ENCODE measurements at places on chromosomes 7 and 10. TPM values are rescaled to one million over a fixed set of nuclear protein-coding genes. Genes with fewer than 3 reads are reported as not detected.

EBLN1 gene
- not detected for total RNA-seq

DNA sequence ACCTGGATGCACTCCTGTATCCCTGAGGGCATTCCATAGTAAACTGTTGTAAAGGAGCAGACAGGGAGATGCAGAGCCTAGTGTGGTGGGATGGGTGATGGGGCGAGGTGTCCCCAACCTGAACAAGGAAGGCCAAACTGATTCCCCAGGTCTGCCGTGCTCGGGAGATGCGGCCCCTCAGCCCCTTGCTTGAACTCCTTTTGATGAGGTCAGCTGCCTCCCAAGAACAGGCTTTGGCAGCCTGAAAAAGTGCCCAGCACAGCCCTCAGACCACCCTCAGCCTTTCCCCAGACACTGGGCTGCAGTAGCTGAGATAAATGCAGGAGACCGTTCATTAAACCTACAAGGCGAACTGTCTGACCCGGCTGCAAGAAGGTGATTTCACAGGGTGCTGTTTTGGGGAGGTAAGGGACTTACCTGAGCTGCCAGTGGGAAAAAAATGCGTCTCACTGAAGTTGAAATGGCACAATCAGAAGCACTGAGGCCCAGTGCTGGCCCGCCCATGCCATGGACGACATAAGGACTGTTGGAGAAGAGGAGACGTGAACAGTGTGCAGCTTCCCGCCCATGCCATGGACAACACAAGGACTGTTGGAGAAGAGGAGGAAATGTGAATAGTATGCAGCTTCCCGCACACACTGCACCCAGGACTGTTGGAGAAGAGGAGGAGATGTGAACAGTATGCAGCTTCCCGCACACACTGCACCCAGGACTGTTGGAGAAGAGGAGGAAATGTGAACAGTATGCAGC lies 148.4 kb upstream of the FAM20C start:
- no peak for DNase-seq

- no peak for DNase-seq
Measured at GRCh38 chr7:16040346-16040745, 353.9 kb upstream of the MEOX2 start.

RBP3 gene
- total RNA-seq = not detected

STEAP4 gene
- total RNA-seq = 0.41 TPM

DNA sequence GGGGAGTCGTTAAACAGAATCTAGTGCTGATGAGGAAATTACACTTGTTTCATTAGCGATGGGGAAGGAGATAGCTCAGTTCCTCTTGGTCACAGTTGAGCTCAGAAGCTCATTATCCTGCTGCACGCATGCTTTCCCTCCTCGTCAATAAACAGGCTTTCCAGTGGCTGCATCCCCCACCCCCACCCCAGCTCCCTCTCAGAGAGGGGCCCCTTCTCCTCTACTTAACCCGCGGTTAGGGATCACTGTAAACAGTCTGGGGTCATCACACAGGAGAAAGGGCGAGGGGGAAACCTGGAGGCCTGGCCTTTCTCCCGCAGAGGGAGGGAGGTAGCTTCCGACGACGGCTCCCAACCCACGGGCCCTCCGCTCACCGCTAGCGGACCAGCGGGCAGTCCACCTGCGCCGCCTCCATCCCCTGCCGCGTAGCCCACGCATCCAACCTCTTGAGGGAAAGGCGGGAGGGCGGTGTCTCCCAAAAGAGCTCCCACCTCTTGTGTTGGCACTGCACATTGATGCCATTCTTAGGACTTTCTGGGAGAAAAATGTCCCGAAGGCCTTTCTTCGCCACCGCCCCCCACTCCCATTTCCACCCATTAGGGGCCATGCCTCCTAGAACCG lies 80.8 kb downstream of the PAX2 start:
- no peak for DNase-seq

CELF2 gene
- 129 TPM for total RNA-seq

TACR2 gene
- total RNA-seq = 0.82 TPM

DNA sequence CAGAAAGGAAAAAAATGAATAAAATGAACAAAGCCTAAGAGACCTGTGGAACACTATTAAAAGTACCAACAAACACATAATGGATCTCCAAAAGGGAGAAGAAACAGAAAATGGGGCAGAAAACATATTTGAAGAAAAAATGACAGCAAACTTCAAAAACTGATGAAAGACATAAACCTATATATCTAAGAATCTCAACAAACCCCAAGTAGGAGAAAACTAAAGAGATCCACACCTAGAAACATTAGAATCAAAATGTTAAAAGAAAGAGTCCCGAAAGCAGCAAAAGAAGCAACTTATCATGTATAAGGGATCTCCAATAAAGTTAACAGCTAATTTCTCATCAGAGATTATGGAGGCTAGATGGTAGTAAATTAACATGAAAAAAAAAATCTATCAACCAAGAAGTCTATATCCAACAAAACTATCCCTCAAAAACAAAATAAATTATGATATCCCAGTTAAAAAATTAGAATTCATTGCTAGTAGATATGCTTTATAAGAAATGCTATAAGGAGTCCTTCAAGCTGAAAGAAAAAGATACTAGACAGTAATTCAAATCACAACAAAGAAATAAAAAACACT lies 68.0 kb downstream of the DNAJC1 start:
- DNase-seq = no peak

DNA sequence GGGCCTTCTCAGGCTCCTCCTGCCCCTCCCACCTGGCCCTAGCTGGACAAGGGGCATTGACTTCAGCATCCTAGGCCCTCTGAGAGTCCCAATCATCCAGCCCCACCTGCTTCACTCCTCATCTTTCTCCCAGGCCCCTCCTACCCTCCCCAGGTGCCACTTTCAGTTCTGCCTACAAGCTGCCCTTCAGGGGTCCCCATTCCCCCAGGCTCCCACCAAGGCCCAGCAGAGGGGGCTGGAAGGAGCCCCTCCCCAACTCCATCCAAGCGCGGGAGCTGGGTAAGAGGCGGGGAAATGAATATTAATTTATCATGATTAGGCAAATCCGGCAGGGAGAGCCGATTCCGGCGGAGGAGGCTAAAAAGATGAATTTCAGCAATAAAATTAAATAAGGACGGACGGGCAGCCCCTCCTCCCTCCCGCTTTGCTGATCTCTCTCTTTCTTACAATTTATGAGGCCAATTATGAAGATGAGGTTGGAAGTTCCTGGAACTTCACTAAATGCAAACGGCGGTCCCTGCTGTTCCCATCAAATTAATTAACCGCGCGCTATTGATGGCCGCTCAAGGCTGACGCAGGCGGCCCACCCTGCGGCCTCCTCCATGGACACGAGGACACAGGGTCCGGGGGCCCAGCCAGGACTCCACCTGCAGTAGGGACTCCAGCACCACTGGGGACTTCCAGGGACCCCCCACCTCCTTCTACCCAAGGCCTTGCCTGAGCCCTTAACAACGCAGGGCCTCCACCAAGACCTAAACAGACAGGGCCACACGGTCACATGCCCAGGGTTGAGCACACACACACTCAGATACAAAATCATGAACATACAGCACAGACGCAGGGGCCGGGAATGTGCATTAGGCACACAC lies 13.9 kb downstream of the POLL start:
- no peak for DNase-seq

DNA sequence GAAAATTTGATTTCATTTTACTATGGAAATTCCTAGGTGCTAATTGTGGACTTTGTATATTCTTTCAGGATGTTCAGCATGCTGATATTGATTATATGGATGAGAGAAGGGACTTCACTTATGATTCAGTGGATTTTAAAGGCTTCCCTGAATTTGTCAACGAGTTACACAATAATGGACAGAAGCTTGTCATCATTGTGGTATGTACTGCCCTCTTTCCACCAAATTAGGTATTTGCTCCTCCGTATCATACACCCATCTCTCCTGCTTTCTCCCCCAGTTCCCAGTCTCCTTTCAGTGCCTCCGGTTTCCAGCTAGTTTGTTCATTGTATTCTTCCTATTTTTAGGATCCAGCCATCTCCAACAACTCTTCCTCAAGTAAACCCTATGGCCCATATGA lies 34.6 kb downstream of the MGAM start:
- DNase-seq = no peak

CTAGE15 gene
- under 0.01 TPM for total RNA-seq

LAMB1 gene
- total RNA-seq = 30.2 TPM

DNA sequence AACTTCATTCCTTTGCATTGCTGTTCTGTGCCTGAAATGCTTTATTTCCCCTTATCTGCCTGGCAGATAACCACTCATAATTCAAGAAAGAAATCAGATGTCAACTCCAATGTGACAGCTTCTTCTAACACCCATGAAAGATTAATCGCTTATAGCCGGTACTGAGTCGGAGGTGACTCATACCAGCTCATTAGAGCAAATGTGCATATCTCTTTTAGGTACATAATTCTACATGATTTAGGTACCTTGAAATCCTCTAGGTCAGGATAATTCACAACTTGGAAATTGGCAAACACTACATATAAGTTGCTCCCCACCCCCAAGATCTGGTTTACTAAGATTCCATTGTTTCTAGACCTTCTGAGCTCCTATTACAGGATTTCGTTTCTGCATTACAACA lies 554.4 kb upstream of the SORCS1 start:
- DNase-seq = no peak

LRIT1 gene
- not detected for total RNA-seq

- no peak for DNase-seq
Measured at GRCh38 chr10:101538446-101538845, 49.6 kb downstream of the POLL start.

PTF1A gene
- 0.41 TPM for total RNA-seq

SPDYE1 gene
- total RNA-seq = not detected

DNA sequence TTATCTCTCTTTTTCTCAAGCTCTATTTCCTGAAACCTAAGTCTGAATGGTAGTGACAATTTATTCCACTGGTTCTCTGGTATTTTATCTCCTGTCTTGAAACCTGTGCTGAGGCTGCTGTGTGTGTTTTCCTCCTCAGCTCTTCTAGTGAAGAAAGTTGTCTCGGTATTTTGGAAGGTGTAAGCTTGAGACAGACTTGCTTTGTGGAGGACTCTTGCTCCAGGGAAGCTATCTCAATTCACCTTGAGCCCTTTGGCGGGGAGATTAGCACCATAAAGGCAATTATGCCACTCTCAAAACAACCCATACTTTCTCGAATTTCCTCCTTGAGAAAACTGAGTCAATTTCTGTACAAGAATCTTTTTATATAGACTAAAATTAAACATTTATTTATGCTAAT lies 141.6 kb downstream of the THSD7A start:
- DNase-seq = no peak

DNA sequence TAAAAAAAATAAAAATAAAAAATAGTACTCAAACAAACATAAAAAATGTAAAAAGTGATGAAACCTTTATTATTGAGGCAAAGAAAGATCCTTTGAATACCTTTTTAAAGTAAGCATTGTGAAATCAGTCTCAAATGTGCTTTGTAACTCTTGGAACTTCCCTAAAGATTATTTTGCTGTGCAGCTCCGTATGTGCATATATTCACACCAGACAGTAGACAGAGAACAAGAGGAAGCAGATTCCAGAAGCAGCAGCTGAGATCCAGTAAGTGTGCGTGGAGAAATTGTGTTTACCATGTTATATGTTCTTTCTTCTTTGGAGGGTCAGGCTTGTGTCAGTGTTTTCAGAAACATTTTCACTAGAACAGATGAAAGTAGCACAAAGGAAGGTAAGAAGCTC lies 324.9 kb downstream of the AGMO start:
- no peak for DNase-seq

ASZ1 gene
- total RNA-seq = not detected

RASSF4 gene
- total RNA-seq = 8.6 TPM

AS3MT gene
- 13.5 TPM for total RNA-seq

DNA sequence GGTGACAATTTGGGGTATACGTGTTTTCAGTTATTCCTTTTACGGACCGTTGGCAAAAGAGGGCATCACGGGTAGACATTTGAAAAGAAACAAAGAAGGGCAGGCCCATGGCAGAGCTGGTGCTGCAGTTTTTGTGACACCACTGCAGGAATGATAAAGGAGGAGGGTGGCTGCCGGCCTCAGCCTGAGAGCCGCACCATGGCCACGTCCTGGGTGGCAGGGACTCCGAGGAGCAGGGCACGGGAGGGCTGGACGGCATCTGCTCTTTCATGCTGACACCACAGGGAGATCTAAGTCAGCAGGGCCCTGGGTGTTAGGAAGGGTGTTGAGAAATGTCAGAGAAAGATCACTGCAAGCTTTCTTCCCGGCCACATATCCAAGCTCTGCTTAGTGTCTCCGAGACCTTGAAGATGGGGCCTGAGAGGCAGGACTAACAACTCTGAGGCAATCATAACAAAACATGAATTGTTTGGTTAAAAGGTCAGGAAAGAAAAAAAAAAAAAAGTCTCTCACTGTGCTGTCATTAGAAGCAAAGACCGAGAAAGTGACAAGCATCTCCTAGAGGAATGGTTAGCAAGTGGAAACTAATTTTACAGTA lies 36.6 kb downstream of the INSYN2A start:
- no peak for DNase-seq

DNA sequence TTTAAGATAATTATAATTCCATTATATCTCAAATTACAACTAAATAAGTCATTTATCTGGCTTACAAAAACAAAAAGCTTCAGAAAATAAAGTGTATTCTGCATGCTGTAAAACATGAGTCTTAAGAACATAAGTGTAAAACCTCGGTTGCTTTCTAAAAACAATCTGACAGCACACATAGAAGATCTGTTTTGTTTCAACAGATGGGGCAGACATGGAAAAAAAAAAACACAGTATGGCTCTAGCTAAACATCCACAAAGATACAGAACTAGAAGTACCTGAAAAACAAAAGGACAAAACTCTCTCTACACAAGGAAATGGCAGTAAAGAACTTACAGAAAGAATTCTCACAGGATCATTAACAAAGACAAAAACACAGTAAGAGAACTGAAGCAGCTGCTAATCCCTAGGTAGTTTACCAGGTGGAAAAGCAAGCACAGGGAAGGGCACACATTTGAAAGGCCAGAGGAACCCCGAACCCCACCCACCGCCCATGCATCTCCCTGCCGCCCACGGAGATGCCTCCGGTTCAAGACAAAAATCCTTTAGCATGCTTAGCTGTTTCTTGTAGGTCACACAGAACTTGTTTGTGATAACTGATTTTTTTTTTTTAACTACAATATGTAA lies 42.5 kb downstream of the DLD start:
- DNase-seq = no peak

GRCh38 chr10:129883626-129884397 lies 80.3 kb downstream of the EBF3 start:
- no peak for DNase-seq

DNA sequence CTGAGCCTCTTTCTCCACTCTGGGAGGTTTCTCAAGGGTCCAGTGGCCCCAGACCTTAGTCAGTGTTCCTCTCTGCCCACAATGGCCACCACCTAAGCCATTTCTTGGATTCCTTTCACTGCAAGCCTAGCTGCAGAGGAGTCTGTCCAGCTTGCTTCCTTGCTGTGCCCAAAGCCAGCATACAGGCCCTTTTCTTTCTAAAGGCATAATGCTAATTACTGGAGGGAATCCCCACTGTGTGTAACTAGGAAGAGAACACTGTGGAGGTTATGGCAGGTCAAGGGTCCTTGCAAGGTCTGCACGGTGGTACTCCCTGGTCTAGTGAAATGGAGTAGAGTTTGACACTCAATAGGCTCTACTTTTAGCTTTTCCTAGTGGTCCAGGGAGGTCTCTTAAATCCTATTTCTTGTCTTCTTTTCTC lies 70.4 kb upstream of the CC2D2B start:
- DNase-seq = no peak

All from frontal cortex (tissue), 4 donors.